ENCODE measurements at places on chromosomes 4 and X.

GRCh38 chr4:10589799-10590198 is 94.8 kb downstream of the CLNK start:
- DNase-seq, result peak; percentile 6

DNA sequence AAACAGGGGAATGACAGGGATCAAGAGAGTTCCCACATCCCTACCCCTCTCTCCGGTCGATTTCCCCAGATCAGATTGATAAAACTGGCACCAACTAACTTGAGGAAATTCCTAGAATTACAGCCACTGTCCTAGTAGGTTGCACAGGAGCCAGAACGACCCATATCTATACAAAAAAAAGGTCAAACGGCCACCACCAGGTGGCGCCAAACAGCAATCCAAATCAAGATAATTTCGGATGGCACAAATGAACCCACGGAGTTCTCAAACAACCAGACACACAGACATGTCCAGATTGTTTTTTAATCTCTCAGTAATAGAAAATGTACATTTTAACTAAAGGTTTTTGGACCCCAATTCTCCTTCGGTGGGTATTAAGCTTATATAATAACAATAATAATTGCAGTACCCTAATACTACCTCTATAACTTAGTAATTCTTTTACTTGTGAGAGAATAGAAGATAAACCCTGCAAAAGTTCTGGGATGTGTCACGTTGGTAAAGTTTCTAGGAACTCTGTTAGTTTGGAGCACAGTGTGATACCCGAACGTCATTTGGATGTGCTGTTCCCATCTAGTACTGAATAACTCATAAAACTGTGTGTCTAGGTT is 212.6 kb downstream of the SPOCK3 start:
- DNase-seq, result peak; percentile 40

GRCh38 chrX:153812220-153812619 is 17.8 kb downstream of the SSR4 start:
- no peak for DNase-seq

- no peak for DNase-seq
These were observed 5.2 kb downstream of the PNMA5 start for GRCh38 chrX:152988536-152989291.

DNA sequence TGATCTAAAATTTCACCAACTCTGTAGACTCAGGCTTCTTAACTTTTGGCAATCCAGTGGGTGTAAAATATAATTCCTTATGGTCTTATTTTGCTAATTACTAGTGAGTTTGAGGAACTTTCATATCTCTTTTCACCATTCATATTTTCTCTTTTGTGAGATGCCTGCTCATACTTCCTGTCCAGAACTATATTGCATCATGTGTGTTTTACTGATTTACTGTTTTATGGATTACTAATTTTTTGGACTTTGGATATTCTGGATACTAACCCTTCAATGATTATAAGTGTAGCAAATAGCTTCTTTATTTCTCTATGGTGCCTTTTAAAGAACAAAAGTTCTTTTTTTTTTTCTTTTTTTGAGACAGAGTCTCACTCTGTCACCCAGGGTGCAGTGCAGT is 20.6 kb downstream of the GSX2 start:
- no peak for DNase-seq

GRCh38 chrX:129931411-129932015 is 25.5 kb downstream of the UTP14A start:
- peak; percentile 83 for DNase-seq

- no peak for DNase-seq
These were observed 110.0 kb downstream of the IRF2 start for GRCh38 chr4:184364100-184364921.

- no peak for DNase-seq
These were observed 99.1 kb downstream of the NHSL2 start for GRCh38 chrX:72009731-72010130.

- no peak for DNase-seq
These were observed 6.6 kb downstream of the USP26 start for GRCh38 chrX:133090236-133090809.

- DNase-seq, result no peak
These were observed 9.6 kb upstream of the YTHDC1 start for GRCh38 chr4:68359508-68359907.

- no peak for DNase-seq
These were observed 232.2 kb downstream of the C4orf33 start for GRCh38 chr4:129328162-129328561.

GRCh38 chr4:78437608-78438088 is 113.9 kb upstream of the ANXA3 start:
- no peak for DNase-seq

- DNase-seq, result no peak
These were observed 219.2 kb downstream of the MAML3 start for GRCh38 chr4:139934708-139935195.

- no peak for DNase-seq
These were observed 34.5 kb upstream of the FAM9C start for GRCh38 chrX:13078739-13079444.

DNA sequence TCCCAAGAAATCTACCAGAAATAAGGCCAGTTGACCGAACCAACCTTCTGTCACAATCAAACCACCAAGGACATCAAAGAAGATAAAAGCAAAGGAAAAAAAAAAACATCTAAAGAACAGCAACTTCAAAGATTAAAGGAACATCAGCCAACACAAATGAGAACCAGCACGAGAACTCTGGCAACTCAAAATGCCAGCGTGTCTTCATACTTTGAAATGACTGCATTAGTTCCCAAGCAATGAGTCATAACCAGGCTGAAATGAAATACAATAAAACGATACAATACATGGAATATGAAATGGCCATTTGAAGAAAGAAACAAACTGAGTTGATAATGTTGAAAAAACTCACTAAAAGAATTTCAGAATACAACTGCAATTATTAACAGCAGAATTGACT is 611.6 kb upstream of the GRIA3 start:
- no peak for DNase-seq

DNA sequence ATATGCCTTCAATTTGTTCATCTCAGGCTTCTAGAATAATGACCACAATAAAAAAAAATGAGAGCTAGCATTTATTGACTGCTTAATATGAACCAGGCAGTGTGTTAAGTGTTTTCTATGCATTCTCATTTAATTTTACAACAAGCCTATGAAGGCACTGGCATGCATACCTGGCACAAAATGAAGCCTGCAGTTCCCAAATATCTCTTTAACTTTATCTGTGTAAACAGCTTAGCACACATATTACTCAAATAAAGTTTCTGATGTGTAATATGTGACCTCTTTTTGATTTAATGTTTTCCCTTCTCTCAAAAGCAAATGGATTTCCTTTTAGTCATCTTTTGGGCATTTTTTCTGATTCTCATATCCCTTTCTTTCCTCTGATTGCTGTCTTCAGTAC is 671.8 kb downstream of the PCDH7 start:
- no peak for DNase-seq

- no peak for DNase-seq
These were observed 303.9 kb upstream of the GATB start for GRCh38 chr4:152064753-152065152.

GRCh38 chrX:153828308-153828707 is 2.0 kb downstream of the PDZD4 start:
- no peak for DNase-seq

DNA sequence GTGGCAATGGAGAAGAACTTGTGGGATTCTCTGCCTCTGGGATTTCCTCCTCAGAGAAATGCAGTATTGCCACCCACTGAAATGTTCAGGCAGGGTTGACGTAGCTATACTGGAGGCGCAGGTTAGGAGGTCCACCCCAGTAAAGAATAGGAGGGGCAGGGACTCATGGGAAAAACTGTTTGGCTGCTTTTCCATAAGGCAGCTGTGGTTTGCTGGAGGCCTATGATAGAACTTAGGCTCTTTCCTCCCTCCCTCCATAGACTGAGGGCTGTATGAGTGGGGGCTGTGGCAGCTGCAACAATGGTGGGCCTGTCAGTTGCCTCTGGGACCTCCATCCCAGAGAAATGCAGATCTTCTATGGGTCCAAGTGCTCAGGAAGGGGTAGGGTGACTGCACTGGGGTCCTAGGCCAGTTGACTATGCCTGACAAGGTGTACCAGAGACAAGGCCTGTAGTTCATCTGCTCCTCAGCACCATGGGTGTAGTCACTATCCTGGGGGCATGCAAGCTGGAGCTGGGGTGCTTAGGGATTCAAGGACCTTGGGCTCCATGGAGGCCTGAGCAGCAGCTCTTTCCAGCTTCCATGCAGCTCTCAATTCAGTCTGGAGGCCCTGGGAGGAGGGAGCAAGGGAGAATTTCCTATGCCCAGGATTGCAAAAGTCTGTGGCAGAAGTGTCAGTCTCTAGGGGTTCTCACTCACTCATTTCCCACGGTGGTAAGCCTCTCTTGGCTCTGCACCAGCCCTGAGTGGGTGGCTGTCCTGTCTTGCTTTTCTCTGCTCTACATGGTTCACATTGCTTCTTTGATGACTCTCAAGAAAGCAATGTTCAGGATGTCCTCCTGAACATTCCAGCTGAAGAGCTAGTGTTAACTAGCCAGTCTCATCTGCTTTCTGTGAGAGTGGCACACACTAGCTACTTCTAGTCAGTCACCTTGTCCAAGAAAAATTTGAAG is 353.0 kb downstream of the IDS start:
- DNase-seq, result no peak

DNA sequence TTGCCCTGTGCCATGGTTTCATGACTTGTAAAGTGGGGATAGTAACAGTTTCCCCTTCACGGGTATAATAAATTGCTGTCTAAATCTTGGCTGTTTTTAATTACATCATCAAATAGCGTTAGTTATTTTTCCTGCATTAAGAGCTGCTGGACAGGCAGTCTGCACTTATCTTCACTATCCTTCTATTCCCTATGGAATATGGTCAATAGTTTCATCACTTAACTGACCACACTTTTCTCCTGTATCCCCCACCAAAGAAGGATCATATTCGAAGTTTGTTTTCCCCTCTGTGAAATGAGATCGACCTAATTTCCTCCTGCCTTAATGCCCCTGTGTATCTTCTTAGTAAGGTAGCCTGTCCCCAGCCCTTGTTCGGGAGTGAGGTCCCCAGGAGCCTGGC is 133.2 kb downstream of the SHROOM3 start:
- DNase-seq, result no peak

DNA sequence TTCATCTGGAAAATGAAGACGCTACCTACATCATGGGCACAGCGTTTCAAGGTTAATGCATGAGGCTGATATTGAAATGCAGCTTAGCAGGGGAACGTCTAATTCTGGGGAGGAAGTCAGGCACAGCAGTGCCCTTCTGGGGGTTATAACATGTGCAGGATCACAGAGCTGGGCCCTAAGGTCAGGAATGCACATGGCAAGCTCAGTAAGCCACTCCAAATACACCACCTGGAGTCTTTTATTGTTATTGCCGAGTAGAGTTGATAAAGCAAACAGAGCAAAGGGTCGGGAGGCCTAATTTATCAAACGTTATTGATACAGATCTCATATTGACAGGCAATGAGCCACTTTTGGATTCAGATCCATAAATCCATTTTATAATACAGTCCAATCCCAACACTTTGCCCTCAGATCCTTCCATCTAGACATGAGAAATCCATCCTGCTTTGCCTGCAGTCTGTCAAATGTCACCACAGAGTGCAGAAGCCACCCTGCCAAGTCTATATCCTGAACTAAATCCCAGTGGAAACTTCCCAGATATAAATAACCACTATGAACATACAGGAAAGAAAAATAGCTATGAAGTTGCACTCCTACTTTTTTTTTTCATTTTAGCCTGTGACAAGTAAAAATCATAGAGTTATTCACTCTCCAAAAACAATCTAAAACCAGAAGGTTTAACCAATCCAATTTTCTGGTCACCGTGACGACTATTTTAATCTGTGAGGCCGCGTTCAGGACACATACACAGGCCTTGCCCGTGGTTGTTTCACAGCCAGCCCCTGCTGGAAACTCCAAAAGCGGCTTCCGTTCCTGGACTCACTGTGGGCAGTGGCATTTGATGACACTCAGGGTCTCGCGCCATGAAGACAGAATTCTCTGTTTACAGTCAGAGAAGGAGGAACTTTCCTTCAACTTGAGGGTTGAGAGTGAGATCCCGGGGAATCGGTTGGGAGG is 335.4 kb downstream of the DHX15 start:
- DNase-seq, result no peak

DNA sequence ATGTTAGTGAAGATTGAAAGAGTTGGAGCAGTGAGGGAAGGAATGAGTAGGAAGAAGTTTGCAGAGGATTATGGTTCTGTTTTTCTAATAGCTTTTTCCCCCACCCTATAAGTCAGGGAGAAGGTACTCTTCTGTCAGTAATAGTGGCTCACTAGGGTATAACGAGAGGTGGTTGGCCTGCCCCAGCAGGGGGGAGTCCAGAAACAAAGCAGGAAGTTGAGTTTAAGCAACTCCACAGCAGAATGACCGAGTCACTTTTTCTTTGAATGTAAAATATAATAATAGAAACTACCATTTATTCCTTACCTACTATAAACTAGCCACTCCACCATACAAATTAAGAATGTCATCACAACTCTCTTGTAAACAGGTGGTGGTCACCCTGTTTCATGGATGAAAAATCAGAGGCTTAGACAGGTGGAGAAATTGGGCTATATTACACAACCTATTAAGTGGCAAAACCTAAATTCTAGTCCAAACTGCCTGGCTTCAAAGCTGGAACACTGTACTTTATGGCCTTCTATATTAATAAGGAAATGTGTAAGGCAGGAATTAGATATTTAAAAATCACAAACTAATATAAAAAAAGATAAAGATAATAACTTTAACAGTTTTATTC is 21.9 kb downstream of the AP1AR start:
- DNase-seq, result no peak

DNA sequence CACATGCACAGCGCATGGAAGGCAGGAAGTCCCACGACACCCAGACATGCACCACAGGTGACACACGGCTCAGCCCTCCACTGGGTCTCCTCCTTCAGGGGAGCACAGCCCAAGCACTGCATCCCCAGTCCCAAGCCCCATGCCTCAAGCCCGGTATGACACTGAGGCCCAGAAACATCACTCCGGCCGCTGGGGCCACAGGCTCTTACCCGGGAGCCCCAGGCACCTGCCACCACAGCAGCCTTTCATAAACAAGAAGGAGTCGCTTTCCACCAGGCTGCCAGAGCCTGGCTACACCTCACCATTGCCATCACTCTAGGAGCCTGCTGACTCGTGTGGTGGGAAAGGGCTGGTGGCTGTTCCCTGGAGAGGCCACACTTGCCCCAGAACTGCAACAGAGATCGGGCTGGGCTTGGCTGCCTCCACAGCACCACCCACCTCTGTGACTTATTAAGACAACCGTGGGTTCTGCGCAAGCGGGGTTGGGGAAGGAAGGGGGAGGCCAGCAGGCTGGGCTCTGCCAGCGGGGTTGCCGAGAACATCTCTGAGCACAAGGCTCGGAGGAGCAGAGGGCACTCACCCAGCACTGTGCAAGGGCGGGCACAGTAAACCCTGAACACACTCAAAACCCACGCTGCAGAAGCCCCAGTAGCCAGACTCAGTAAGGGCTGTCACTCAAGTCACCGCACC is 4.5 kb downstream of the HAUS7 start:
- DNase-seq, result no peak

DNA sequence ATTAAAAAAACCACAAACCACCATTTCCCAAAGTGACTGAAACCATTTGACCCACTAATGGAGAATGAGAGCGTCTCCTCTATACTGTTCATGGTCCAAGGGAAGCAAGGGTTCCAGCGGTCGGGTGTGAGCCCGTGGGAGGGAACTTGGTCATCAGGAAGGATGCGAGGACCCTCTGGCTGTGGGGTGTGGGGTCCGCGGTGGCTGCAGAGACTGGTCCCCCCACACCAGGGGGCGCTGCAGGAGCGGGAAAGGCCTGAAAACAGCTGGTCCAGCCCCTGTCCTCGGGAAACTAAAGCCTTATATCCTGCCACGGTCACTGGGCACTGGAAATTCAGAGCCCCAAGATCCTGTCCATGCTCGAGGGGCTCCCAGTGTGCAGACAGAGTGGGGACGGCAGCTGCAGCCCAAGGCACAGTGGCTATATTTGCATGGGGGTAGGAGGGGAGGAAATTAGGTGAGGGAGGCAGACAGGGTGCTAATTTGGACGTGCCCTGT is 4.3 kb downstream of the BLOC1S4 start:
- peak; percentile 80 for DNase-seq
